Dermis blood vessel endothelial cell (primary cell): ENCODE measurements at places on chromosomes 11 and 22. TPM values are rescaled to one million over a fixed set of nuclear protein-coding genes. Genes with fewer than 3 reads are reported as not detected.

DNA sequence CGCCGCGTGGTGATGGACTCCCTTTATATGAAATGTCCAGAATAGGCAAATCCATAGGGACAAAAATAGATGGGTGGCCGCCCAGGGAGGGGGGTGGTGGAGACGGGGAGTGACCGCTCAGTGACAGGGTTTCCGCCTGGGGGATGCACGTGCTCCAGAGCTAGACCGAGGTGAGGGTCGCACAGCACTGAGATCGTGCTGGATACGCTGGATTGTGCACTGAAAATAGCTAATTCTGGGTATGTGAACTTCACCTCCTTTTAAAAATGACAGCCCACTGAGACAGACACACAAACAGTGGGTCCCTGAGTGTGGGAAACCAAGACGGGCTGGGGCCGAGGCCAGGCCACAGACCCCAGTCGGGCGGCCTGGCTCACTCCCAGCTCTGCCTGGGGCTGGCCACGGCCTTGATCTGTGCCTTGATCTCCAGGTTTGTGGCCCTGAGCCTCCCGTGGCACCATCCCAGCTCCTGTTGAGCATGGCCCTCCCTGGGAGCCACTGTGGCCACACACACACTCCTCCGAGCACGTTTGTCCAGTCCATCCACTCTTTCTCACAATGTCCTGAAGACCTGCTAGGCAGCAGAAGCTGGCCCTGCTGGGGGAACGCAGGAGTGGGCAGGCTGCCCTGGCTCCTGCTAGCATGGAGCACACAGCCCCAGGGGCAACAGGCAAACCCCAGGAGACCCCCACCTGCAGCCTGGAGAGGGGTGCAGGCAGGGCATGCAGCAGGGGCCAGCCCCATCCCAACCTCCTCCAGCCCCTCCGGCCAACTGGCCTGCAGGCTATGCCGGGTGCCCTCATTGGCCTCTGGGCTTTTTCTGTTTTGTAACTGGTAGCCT, 41.0 kb upstream of the TH start:
- no peak for DNase-seq

MRPL40 gene
- total RNA-seq, result 29.4 and 31.4 TPM in 2 replicates

- DNase-seq, result no peak
These were observed 1.2 kb downstream of the CASP1 start for GRCh38 chr11:105033781-105034180.

DNA sequence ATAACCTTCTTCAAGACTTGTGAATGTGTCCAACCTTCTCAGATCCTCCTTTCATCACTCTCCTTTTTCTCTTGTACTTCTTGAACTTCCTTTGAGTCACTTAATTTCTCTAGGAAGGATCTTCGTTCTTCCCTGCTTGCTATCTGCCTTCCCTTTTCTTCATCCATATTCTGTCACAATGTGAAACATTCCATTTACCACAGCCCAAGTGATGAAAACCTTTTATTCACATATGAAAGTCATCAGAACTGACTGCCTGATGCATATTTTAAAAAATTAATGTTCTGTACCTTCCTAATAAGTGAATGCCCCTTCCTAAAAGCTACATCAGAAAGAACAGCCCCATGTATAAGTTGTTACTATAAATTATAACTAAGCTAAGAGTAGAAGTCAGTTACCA, 520.4 kb upstream of the LUZP2 start:
- no peak for DNase-seq

DNA sequence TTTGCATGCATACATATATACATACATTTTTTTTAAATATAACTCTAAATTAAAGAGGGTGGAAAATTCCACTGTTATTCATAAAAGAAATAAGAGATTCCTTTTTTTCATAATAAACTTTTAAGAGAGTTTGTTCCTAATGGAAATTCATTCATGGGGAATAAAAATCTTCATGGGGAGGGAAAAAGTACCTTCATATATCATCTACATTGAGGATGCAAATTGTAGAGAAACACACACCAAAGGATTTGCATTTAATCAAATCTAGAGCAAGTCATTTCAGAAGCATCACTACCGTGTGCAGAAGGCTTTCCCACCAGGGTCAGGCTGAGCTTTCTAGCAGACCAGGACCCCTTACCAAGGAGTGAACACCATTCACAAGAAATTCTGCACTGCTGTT, at the start of gene POU2AF2:
Gene POU2AF2 (plus strand): TSS at position 301 of the 400 bp plus-strand sequence. CDS start 129 bp downstream, outside the sequence.
- DNase-seq, result no peak

- DNase-seq, result no peak
These were observed 24.4 kb downstream of the TSG101 start for GRCh38 chr11:18502352-18502751.

DNA sequence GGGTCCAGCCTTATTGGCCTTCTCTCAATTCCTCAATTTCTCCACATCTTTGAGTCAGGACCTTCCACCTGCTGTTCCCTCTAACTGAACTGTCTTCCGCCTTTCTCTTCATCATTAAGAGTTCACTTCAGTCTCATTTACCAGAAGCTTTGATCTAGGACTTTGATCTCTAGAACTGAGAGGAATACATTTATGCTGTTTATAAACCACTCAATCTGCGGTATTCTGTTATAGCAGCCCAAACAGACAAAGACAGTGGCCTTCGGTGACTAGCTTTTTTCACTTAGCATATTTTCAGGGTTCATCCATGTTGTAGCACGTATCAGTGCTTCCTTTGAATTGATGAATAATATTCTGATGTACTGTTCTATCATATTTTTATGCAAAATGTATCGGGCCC, 10.5 kb downstream of the CLPB start:
- no peak for DNase-seq

DNA sequence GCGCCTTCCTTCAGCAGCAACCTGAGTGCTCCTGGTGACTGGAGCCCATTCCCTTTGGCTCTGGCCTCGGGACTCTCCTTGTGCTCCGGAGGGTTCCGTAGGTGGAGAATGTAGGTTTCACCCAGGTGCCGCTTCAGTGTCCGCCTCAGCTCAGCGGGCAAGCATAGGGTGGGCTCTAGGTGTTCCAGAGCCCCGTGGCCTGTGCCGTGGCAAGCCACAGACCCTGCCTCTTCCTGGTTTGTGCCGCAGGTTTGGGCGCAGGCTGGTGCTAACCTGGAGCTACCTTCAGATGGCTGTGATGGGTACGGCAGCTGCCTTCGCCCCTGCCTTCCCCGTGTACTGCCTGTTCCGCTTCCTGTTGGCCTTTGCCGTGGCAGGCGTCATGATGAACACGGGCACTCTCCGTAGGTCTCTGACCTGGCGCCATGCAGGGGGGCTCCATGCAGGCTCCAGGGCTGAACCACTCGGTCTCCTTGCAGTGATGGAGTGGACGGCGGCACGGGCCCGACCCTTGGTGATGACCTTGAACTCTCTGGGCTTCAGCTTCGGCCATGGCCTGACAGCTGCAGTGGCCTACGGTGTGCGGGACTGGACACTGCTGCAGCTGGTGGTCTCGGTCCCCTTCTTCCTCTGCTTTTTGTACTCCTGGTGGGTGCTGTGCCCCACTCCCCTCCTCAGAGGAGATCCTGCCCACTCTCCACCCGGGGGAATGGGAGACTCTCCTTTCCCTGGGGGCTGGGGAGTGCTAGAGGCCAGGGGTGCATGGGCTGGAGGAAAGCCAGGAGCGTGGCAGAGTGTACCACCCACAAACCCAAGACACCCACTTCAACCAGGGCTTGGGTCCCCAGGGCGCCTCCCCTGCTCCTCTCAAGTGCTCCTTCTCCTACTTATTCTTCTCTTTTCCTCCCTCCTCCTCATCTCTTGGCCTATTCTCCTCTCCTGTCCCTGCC, 2.4 kb downstream of the SLC22A12 start:
- DNase-seq, result no peak

- DNase-seq, result peak; percentile 70
These were observed 56.7 kb upstream of the RAB38 start for GRCh38 chr11:88231894-88232482.

- no peak for DNase-seq
These were observed 103.0 kb downstream of the DBX1 start for GRCh38 chr11:20056950-20057943.

GCAT gene
- total RNA-seq, result 24.5 and 37.6 TPM in 2 replicates
